ENCODE measurements at places on chromosomes 2 and 18.

GRCh38 chr2:64606479-64607363 is 47.0 kb downstream of the SERTAD2 start:
- DNase-seq, result peak; percentile 61

DNA sequence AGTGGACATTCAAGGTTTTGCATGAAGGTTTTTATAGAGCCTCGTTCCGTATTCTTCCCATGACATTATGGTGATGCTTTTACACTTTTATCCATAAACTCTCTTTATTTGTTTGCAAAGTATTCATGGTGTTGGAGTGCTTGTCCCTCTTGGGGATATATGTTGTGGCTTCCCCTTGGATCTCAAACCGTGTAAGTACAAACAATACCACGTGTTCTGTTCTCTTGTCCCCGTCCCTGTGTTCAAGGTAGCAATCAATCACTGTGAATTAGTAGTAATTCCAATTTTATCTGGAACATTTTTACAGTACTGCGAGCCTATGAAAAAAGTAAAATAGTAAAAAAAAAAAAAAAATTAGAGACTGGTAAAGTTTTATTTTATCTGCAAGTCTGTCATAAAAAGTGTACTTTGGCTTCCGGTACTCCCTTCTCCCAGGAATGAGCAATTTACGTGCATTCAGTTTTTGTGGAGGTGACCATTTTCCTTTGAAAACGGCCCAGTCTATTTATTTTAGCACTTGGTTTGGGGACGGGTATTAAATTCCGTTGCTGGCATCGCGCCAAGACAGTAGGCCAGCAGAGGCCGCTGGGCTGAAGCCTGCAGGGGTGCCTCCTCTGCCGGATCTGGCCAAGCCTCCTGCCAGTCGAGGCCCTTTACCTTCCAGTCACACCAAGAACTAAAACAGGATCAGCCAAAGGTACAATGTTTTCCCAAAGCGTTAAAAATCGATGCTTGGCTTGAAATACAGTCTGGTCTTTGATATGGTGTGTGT is 175.7 kb downstream of the SOCS6 start:
- no peak for DNase-seq

- no peak for DNase-seq
These were observed 69.0 kb downstream of the IL1R2 start for GRCh38 chr2:102060792-102061191.

- no peak for DNase-seq
These were observed 114.3 kb upstream of the PNPT1 start for GRCh38 chr2:55807900-55808299.

DNA sequence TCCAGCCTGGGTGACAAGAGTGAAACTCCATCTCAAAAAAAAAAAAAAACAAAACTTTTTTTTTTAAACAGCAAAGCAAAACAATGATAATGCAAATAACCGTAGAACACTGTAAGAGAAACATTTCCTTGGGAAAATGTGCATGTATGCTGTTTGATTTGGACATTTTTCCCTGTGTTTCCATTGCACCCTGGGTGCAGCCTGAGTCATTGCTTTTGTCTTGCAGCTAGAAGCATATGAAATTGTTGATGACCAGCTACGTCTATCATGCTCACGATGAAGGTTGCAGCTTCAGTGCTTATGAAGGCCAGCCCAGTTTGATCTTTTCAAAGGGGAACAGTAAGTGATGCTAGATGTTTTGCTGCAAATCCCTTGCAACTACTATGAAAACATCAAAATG is 41.5 kb downstream of the MOGAT1 start:
- DNase-seq, result no peak

DNA sequence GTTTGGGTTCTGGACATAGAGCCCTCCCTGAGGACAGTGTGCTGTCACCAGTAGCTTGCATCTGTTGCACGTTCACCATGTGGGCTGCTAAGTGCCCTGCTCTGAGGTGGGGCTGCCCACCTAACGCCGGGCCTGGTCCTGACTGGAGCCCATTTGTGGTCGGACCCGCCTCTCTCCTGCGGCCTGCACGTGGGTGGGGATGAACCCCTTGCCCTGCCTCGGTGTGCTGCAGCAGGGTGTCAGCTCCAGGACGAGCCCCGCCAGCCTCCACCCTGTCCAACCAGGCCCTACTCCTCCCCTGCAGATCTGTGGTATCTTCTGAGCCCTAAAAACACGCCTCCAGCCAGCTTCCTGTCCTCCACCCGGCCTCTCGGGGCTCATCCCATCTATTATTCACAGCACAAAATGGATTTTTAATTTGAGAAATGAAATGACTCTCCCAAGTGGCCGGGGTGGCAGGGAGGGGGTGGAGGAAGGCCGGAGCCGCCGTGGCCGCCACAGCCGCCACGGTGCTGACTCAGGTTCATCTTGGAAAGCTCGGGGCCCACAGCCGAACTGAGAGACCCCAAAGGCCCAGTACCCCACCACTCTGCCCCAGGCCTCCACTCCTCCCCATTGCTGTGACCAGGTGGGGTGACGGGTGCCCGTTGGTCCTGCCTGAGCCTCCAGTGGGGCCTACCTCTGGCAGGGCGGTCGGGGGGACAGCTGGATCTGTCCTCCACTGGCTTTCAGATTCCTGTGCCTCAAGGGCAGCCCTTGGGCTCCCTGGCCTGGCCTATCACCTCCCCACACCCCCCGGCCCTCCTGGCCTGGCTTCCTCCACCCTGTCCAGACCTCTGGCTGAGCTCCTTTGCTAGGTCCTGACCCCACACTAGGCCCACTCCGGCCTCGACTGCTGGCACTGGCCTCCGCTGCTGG is 2.8 kb upstream of the ECEL1 start:
- DNase-seq, result no peak

DNA sequence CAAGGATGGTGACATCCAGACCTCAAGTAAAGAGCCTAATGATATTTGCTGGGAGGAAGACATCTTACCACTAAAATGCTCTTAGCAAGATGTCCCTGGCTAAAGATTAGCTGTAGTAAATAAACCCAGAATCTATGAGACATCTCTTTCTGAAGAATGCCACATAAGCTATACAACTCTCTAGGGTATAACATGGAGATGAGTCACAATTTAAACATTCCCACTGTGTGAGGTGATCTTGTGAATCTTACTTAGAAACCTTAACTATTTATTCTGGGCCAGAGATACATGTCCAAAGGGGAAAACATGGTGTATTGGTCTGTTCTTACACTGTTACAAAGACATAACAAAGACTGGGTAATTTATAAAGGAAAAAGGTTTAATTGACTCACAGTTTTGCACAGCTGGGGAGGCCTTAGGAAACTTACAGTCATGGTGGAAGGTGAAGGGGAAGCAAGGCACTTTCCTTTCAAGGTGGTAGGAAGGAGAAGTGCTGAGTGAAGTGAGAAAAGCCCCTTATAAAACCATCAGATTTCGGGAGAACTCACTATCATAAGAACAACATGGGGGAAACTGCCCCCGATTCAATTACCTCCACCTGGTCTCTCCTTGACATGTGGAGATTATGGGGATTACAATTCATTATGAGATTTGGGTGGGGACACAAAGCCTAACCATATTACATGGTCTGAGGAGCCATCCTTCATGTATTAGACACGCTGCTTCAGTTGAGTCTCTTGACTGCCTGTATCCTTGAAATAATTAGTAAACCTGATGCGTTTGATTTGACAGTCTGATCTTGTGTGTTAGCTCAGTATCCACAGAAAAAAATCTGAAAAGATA is 17.1 kb downstream of the KRCC1 start:
- no peak for DNase-seq

DNA sequence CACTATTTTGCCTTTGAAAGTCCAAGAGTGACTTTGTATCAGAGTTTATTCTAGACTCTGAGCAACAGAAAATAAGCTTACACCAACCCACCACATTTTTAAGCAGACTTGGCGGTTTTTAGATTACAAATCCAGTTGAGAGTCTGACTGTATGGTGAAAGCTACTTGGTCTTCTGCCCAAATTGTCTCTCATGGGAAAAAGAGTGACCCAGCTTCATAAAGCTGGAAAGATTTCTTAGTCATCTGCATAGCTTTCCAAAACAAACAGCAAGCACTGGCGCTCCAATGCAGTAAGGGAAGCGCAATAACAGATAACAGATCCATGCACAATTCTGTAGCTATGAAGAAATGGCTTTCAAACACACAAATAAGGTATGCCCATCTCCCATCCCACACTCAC is 7.1 kb downstream of the DSG1 start:
- no peak for DNase-seq

DNA sequence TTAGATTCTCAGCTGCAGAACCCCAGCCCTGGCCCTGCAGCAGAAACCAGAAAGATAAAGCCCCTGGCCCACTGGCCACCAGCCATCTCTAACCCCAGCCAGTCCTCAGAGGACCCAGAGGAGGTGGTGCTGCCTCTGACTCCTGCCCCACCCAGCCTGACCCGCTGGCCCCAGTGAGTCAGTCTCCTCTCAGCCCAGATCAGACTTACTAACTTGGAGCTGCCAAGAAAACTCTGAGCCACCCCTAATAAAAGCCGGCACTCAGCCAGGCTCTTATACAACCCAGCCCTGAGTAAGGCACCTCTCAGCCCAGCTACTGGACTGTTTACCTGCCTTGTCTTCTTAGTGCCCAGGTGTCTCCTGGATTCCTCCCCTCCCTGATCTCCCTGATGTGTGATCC is 2.0 kb downstream of the SLC14A2 start:
- no peak for DNase-seq

DNA sequence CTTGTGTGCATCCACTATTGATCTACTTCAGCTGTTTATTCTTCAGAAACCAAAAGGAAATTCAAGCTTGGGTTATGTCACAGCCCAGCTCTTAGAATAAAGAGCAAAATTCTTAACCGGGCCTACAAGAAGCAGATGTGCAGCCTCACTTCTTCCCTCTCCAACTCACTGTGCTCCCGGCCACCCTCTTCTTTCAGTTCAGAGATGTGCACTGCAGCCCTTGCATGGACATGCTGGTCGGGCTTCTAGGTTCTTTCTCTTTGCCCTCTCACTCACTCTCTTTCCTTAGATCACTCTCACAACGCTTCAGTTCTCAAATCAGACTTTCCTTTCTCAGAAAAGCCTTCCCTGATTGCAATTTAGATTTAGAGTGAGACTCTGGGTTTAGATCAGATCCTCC is 104.1 kb downstream of the CHN1 start:
- no peak for DNase-seq

GRCh38 chr2:54741250-54741649 is 17.8 kb downstream of the EML6 start:
- DNase-seq, result no peak

DNA sequence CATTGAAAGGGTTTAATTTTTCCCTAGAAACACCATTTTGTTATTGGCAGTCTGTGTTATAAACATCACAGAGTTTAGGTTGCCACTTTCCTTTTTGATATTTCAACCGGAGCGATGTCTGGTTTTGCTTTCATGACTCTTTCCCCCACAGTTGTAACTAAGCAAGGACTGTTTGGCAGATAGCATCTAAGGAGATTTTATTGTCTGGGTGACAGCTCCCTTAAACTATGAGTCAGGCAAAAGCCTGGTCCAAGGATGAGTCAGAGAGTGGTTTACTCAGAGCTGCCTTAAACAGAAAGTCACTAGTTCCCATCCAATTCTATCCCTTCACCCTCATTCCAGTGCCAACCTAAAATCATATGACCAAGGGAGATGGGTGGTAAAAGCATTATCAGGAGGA is 341.6 kb upstream of the VWC2L start:
- no peak for DNase-seq

GRCh38 chr18:37836071-37836970 is 270.7 kb upstream of the CELF4 start:
- no peak for DNase-seq

Data from stimulated activated effector memory CD8-positive, alpha-beta T cell treated with anti-CD3 and anti-CD28 coated beads, Interleukin-12 subunit alpha, Interleukin-12 subunit beta, amount 100 ng/mL, for 72 hours (primary cell).